A673 (cell line): ENCODE measurements at places on chromosomes 11 and 22. TPM values are rescaled to one million over a fixed set of nuclear protein-coding genes. Genes with fewer than 3 reads are reported as not detected.

The SAC3D1 gene
- 41.9 and 43.9 TPM in 2 replicates for total RNA-seq

The SNAP29 gene
- 34.0 and 35.3 TPM in 2 replicates for total RNA-seq

The UCP3 gene
- total RNA-seq = 2.3 and 3.6 TPM in 2 replicates

The DBX1 gene
- not detected in 2 replicates for total RNA-seq

- DNase-seq = no peak
These were observed 67.1 kb downstream of the C22orf31 start for GRCh38 chr22:28994522-28994921.

DNA sequence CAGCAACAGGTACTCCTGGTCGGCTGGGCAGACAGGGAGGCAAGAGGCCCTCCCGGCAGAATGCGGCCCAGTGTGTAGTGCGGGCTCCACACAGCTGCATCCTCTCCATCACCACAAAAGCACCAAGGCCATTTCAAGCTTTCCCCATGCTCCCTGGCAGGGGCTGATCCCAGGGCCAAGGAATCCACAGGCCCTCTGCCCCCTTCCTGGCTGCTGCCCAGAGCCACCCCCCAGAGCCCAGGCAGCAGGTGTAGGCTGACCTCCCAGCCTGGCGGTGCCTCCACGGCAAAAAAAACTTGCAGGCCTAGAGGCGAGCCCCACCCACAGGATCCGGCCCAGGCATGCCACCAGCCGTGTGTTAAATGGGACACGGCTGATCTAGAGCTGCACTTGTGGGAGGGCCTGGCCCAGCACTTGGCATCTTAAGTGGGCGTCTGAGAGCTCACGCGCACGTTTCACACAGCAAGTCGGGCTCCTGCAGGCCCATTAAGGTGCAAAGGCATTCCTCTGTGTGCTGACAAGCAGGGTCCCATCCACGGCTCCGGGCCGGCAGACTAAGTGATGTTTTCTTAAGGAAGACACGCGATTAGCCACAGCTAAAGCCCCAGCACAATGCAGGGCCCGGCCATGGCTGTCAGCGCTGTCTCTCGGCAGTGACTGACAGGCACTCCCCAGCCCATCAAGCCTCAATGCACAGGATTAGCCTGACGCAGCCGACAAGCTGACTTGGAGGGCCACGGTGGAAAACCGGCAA lies 19.8 kb upstream of the GNB1L start:
- DNase-seq = peak; percentile 65

GRCh38 chr11:47510209-47510608 lies 42.7 kb downstream of the CELF1 start:
- no peak for DNase-seq

GRCh38 chr11:124798991-124799347 lies 1.2 kb downstream of the MSANTD2 start:
- DNase-seq = peak; percentile 50

DNA sequence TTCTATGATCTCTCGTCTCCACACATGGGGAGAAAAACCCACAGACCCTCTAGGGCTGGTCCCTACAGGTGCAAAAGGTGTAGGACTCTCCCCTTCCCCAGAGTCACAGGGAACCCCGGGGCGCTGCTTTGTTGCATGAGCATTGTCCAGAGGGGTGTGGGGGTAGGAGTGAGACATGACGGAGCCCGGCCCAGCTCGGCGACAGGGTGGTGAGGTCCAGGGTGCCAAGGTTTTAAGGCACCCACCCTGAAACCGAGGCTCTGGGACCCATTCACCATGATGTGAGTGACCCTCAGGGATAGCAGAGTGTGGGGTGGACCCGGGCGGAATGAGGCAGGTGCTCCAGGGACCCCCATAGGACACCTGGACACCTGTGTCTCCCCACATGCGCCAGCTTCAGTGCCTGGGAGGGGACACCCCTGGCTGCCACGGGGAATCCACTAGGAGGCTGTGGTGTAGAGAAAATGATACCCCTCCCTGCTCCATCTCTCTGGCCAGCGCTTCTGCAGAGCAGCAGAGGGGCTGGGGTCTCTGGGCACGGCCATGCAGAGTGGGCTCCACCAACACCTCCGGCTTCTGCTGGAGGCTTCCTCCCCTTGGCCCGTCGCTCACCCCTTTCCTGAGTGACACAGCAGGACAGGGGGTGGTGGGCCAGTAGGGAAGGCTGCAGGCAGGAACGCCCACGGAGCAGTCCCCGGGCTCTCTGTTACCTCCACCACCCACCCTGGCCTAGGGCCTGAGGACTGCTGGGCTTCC lies 15.2 kb downstream of the KRTAP5-5 start:
- DNase-seq = no peak

DNA sequence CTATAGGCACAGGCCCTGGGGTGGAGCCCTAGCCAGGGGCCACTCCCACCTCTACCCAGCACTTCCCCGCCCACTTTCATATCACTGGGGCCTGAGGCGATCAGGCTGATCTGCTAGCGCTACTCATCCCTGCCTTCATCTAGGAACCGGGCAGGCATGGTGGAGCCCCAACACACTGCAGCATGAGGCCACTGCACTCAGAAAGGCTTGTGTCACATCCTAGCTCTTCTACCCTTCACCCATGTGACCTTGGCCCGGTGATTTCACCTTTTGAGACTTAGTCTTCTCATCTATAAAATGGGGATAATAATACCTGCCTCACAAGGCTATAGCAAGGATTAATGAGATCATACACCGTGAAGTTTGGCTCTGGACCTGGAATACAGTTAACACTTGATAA lies 18.1 kb upstream of the GDPD5 start:
- no peak for DNase-seq
